ENCODE measurements at places on chromosomes 5 and 9.

DNA sequence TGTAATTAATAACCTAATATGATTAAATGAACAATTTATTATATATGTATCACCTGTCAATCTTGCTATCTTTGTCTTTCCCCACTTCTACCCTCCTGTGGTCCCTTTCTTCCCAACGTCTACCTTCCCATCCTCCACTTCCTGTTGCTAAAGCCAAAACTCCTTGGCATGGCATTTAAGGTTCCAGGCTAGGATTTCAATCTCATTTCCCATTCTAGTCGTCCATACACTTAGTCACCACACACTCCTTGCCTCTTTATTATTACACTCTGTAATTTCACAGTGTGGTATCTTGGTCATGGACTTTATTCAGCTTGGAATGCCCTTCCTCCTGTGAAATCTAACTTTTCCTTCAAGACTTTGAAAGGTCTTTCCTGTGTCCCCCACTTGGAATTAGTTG, 115.3 kb downstream of the SEMA6A start:
- no peak for DNase-seq

DNA sequence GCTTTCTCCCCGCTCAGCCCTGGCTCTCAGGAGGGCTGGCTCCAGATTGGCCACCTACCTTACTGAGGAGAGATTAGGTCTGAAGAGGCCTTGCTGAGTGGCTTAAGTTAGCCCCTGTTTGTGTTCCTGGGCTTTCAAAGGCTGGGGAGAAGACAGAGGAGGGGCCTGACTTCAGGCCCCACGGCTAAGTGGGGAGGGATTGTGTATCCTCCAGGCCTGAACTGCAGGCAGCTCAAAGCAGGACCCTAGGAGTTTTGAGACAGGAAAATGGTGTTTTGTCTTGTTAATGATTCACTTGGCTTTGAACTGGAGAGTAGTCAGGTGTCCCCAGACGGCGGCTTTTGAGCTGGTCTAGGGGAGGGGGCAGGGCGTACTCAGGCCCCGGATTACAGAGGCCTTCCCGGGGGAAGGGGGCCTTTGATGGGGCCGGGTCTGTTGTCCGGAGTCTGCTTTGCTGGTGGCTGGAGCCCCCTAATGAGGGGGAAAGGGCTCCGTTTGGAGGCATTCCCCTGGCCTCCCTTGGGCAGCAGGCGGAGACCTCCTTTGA, 162.0 kb upstream of the SMIM23 start:
- no peak for DNase-seq

GRCh38 chr5:149464796-149465489, 85.9 kb upstream of the IL17B start:
- no peak for DNase-seq

GRCh38 chr9:2859776-2860379, 16.0 kb upstream of the PUM3 start:
- DNase-seq: peak; percentile 49

GRCh38 chr5:64340293-64340692, 165.5 kb upstream of the RGS7BP start:
- DNase-seq: no peak

Measured in activated CD4-positive, alpha-beta T cell treated with anti-CD3 and anti-CD28 coated beads, Interleukin-2, amount 10 ng/mL, durations not matched to agents 7 days and 5 days (primary cell).